ENCODE measurements at places on chromosomes 6 and 20.

DNA sequence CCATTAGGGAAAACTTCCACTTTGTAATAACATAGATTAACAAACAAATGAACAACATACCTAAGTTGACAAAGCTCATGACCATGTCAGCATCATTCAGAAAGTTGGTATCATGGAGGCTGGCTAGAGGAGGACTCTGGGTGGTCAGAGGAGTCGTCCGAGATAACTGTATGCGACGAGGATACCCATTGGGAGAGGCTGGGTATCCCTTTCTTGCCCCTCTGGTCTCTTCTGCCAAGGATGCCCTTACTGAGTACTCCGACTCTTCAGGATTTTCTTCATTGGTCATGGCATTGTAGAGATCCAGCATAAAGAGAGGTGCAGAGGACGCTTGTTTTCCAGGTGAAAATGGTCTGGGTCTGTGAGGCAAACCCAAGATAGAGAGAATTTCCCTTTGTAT lies 1.1 kb downstream of the BMP5 start:
- DNase-seq, result no peak

GRCh38 chr20:24962182-24962492 lies 13.1 kb downstream of the CST7 start:
- no peak for DNase-seq

GRCh38 chr6:152130441-152130840 lies 323.0 kb downstream of the ESR1 start:
- no peak for DNase-seq

DNA sequence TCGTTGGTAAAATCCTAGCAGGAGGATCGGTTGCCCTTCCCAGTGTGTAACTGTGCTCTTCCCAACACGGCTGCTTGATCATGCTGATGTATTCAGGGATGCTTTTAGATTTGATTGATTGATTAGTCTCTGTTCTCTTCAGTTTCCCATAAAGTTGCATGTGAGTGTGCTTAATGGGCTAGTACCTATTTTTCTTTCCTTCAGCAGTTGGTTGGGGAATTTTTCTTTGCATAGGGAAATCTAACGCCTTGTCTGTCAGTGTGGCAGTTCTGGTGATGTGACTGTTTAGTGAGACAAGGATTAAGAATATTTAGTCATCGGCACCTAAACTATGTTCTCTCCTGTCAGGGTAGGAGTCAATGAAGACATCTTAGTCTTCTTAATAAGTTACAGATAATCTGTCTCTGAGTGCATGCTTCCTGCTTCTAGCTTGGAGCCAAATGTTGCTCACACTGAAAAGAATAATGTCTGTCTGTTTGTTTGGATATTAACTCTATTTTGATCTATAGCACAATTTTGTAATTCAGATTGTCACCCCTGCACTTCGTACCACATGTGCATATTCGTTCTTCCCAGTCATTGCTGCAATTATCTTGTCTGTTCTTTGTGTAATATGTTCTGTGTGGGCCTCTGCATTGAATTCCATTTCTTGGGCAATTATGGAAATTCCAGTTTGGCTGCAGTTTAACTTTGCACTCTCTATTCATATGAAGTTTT lies 169.9 kb downstream of the EDN1 start:
- DNase-seq, result no peak

- no peak for DNase-seq
These were observed 26.7 kb downstream of the SERPINB9 start for GRCh38 chr6:2876210-2877056.

GRCh38 chr20:60477958-60478357 lies 519.7 kb downstream of the CDH26 start:
- DNase-seq, result no peak

Data from stimulated activated CD4-positive, alpha-beta T cell treated with anti-CD3 and anti-CD28 coated beads, TNF-alpha, amount 100 ng/mL, for 48 hours (primary cell).